Hepatocyte (in vitro differentiated cells): ENCODE measurements at places on chromosomes 5 and 9. TPM values are rescaled to one million over a fixed set of nuclear protein-coding genes. Genes with fewer than 3 reads are reported as not detected.

Gene KCNIP1
- total RNA-seq: 0.43 and 1.5 TPM in 2 replicates

Gene PCDHB15
- total RNA-seq: 1.8 and 3.3 TPM in 2 replicates

Gene RNF183
- 0.43 and 3.9 TPM in 2 replicates for total RNA-seq

Gene ZDHHC12
- total RNA-seq: 26.2 and 33.5 TPM in 2 replicates

Gene FOXD4L3
- 0.12 TPM in 1 of 2 replicates, not detected in the other for total RNA-seq

Gene CDKN2B-AS1
- 0.27 and 1.1 TPM in 2 replicates for total RNA-seq

Gene CAAP1
- 29.1 and 39.8 TPM in 2 replicates for total RNA-seq

Gene SPINK5
- 3.0 TPM in 2 replicates for total RNA-seq

Gene PSIP1
- 37.1 and 37.3 TPM in 2 replicates for total RNA-seq
